CMK (cell line): ENCODE measurements at places on chromosomes 12 and 14.
A peak's percentile ranks its signal among the peaks of the same experiment; 100 is the strongest.

DNA sequence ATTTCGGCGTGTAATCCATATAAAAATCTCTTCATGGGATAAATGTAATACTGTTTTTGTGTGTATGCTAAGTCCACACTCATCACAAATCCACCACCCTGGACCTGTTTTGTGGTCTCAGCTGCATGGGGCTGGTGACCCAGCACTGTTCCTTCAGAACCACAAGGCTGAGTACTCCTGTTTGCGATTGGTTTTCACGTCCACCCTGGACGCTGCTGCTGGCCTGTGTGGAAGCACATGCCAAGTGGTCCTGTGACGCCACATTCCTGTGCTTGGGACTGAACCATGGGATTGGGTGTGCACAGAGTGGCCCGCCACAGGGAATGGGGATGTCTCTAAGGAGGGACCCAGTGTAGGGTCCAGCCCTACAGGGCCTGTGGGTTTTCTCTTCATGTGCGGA, 4.3 kb downstream of the PUS1 start:
- no peak for DNase-seq

GRCh38 chr14:102362084-102362483, 606 bp downstream of the CINP start:
- DNase-seq, result no peak

- no peak for DNase-seq
These were observed 457.4 kb downstream of the FOXG1 start for GRCh38 chr14:29223947-29224346.

DNA sequence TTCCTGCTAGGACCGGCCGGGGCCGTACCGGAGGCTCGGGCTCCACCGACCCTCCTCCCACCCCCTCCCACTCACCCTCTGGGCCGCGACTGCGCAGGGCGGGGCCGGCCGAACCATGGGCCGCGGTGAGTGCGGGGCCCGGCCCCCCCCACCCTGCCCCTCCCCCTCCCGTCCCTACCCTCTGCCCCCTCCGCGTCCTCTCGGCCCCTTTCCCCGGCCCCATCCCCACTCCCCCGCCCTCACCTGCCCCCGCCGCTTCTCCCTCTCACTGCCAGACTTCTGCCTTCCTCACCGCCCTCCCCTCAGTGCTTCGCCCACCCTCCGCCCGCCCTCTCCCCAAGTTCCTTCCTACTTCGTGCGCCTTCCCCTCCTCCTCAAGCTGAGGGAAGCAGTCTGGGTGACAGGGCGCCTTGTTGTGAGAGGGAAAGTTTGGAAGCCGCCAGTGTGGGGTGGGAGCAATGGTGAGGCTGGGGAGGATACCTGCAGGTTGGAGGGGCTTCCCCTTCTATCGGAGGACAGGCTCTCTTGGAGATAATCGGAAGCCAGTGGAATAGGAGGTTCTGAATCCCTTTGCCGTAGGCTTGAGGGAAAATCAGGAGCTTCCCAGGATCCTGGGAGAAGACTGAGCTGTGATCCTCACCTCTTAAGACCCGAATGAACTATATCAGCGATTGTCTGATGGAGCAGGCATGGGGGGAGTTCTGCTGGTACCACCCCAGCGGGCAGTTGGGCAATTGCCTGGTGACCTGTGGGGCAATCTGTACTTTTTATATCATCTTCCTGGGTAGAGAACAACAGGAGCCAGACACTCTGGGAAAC, 472 bp downstream of the MBD6 start:
- peak; percentile 74 for DNase-seq

GRCh38 chr14:93749076-93749420, 39.2 kb downstream of the PRIMA1 start:
- DNase-seq, result no peak

- DNase-seq, result no peak
These were observed 28.7 kb downstream of the CCDC85C start for GRCh38 chr14:99575043-99576023.

- no peak for DNase-seq
These were observed 155.0 kb downstream of the GCH1 start for GRCh38 chr14:54747616-54748015.

DNA sequence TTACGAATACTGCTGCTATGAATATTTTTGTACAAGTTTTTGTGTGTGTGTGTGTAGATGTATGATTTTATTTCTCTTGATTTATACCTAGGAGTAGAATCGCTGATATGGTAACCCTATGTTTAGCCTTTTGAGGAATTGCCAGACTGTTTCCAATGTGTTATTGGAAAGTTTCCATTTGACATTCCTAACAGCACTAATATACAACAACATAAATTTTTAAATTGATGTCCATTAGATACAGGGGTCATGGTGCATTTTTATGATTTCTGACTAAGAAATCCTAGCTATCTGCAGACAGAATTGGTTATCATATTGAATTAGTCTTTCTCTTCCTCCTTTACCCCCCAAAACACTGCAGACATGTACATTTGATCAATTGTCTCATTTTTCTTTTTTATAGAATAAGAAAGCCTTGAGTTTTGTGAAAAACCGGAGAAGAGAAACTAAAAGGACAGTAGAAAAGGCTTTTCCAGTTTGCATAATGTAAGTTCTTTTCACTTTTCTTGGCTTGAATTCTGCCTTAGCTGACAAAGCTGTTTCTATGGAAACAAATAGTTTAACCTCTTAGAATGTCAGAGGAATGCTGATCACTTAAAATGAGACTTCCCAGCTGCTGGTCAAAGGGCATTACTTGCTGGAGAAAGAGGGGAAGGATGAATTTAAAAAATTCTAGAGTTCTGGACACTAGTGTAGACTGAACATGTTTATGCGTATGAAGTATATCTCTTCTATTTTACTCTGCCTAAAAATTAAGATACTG, 28.2 kb downstream of the PALS1 start:
- DNase-seq, result no peak
